CD8-positive, alpha-beta memory T cell (primary cell): ENCODE measurements at places on chromosomes 3 and 15.
A peak's percentile ranks its signal among the peaks of the same experiment; 100 is the strongest.

- DNase-seq = no peak
- no peak overlapping the region for H3K4me3 ChIP-seq
- H3K36me3 ChIP-seq = no peaks in the 10 kb centered on the region
- H3K27me3 ChIP-seq = no peaks in the 10 kb centered on the region
- H3K27ac ChIP-seq = no peak overlapping the region
Measured at GRCh38 chr3:45544024-45544716, 50.4 kb upstream of the LIMD1 start.

DNA sequence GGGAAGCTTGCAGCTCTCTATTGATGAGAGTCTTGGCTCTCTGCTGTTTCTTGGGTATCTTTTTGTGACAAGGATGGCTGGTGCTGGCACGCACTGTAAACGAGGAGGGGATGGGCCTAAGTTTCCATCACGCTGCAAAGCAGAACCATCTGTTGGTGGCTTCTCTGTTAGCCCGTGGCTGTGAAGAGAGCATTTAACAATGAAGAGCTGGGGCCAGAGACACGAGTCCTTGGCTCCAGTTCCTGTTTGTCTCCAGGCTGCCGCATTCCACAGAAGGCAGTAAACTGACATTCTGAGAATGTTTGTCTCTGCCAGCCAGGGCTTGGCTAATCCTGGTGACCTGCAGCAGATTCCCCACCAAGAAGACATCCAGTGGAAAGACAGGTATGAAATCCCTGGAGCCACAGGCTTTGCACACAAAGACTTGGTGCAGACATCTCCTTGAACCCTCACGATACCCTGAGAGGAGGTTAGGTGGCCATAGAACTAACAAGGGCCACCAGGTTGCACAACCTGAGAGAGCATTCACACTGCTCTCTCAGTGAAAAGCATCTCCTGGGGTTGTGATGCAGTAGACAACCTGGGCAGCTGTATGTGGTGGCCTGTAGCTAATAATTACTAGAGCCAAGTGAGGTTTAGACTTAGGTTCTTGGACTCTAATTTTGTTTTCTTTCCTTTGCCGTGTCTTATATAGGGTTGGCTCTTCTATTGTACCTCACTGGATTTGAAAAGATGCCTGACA, 130.9 kb downstream of the ASB7 start:
- H3K4me1 ChIP-seq = no peaks in the 10 kb centered on the region
- no peak overlapping the region for H3K4me3 ChIP-seq
- no peaks in the 10 kb centered on the region for H3K36me3 ChIP-seq
- no peak for DNase-seq

- H3K27me3 ChIP-seq = no peaks in the 10 kb centered on the region
- no peak overlapping the region for H3K4me3 ChIP-seq
- H3K4me1 ChIP-seq = no peaks in the 10 kb centered on the region
- no peaks in the 10 kb centered on the region for H3K36me3 ChIP-seq
- no peak for DNase-seq
Measured at GRCh38 chr3:61932499-61932898, 371.1 kb downstream of the PTPRG start.

DNA sequence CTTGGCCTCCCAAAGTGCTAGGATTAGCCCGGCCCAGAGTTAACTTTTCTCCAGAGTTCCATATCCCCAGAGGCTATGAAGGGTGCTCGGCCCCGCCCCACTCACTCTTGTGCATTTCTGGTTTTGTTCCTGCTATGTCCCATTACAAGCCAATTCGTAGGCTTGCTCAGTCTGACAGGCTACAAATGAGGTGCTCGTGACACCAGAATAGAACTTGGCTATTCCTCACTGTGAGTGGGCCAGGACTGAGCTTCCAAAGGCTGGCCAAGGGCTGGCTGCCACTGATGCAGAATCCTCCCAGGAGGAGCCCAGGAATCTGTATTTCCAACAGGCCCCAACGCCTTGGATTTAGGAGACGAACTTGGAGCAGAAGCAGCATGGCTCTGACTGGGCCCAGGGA, 282.7 kb upstream of the C2CD4B start:
- H3K27me3 ChIP-seq = no peaks in the 10 kb centered on the region
- DNase-seq = no peak
- H3K27ac ChIP-seq = no peak overlapping the region
- no peaks in the 10 kb centered on the region for H3K36me3 ChIP-seq
- H3K4me3 ChIP-seq = no peak overlapping the region
- H3K4me1 ChIP-seq = no peaks in the 10 kb centered on the region

DNA sequence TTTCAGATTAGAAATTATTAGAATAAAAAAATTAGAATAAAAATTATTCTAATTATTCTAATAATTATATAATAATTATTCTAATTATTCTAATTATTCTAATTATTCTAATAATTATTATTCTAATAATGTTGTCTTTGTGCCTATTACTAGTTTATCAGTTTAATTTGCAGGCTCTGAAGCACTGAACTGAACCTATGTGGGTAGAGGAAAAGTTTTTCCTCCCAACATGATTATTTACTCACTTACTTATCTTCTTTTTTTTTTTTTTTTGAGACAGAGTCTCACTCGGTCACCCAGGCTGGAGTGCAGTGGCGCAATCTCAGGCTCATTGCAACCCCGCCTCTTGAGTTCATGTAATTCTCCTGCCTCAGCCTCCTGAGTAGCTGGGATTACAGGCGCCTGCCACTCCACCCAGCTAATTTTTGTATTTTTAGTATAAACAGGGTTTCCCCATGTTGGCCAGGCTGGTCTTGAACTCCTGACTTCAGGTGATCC, 39.7 kb upstream of the C15orf39 start:
- H3K27me3 ChIP-seq = no peaks in the 10 kb centered on the region
- H3K4me1 ChIP-seq = no peaks in the 10 kb centered on the region
- H3K27ac ChIP-seq = no peak overlapping the region
- no peak overlapping the region for H3K4me3 ChIP-seq
- no peaks in the 10 kb centered on the region for H3K36me3 ChIP-seq

DNA sequence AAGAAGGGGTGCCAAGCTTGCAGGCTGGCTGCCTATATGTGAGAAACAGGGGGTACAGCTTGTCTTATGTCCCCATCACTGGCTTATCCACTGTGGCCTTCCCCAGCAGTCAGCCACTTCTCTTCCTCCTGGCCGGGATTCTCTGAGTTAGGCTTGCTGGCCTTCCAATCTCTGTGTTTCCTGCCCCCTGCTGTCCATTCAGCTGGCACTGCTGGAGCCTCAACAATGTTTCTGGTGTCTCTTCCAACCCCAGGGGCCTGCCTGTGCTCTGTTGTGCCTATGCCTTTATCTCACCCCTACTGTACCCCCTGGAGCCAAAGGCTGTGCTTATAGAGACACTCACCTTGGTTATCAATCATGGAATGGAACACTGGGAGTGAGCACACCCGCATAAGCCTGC, 36.5 kb downstream of the ANAPC13 start:
- no peaks in the 10 kb centered on the region for H3K36me3 ChIP-seq
- no peak for DNase-seq
- H3K4me3 ChIP-seq = no peak overlapping the region
- H3K4me1 ChIP-seq = no peaks in the 10 kb centered on the region

- peaks cover 42% of the 10 kb centered on the region for H3K4me1 ChIP-seq
- H3K27me3 ChIP-seq = no peaks in the 10 kb centered on the region
- H3K27ac ChIP-seq = no peak overlapping the region
- no peak overlapping the region for H3K4me3 ChIP-seq
Measured at GRCh38 chr3:10240799-10241198, 7.5 kb upstream of the TATDN2 start.

DNA sequence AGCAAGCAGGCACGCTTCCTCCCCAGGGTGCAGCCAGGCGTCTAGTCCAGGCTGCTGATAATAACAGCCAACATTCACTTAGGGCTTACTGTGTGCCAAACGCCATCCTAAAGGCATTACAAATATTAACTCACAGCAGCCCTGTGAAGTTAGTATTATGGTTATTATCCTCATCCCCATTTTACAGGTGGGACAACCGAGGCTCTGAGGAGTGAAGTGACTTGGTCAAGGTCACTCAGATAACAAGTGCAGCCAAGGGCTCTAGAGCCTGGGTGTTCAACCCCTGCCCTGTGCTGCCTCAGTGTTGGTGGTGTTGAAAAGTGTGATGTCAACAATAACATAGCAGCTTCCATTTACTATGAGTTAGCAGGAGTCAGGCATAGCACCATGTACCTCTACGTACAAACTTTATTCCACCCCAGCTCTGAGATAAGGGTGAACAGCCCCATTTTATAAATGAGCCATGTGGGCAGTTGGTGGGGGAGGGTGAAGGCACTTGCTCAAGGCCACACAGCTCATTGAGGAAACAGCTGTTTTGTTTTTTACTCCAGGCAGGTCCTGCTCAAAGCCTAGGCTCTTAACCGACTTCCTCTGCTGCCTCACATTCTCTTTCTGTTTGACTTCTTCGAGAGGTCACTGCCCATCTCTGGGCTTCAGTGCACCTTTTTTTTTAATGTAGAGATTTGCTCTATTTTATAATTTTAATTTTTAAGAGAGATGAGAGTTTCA, 24.0 kb upstream of the TRH start:
- no peak overlapping the region for H3K4me3 ChIP-seq
- no peak for DNase-seq
- H3K27me3 ChIP-seq = no peaks in the 10 kb centered on the region
- no peak overlapping the region for H3K27ac ChIP-seq
- no peaks in the 10 kb centered on the region for H3K4me1 ChIP-seq

- no peak for DNase-seq
- no peak overlapping the region for H3K27ac ChIP-seq
- H3K36me3 ChIP-seq = no peaks in the 10 kb centered on the region
- H3K4me3 ChIP-seq = no peak overlapping the region
Measured at GRCh38 chr3:139430493-139430892, 41.0 kb upstream of the COPB2 start.

DNA sequence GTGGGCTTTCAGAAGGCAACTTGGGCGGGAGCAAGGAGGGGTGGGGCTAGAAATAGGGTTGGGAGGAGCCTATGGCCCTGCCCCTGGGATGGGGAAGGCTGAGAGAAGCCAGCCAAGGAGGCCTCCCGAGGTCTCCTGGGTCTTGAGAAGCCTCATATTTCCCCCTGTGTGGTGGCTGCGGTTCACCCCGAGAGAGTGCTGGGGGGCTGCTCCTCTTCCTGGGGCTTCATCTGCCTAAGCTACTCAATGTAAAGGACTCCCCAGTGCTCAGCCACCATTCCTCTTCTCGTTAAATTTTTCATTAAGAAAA, 174.3 kb downstream of the SMAD6 start:
- H3K27ac ChIP-seq = no peak overlapping the region
- DNase-seq = no peak
- H3K4me3 ChIP-seq = no peak overlapping the region
- no peaks in the 10 kb centered on the region for H3K4me1 ChIP-seq

- DNase-seq = no peak
- no peaks in the 10 kb centered on the region for H3K36me3 ChIP-seq
- no peak within 1 kb of the TSS for H3K4me3 ChIP-seq
- H3K4me1 ChIP-seq = peaks cover 9% of the 10 kb centered on the region
- H3K27me3 ChIP-seq = no peaks in the 10 kb centered on the region
- no peak within 1 kb of the TSS for H3K27ac ChIP-seq
Measured at GRCh38 chr3:196210673-196211556, at the start of gene ZDHHC19. TSS of gene ZDHHC19 (minus strand) at chr3:196211400. CDS start at chr3:196211315, 85 bp downstream.

DNA sequence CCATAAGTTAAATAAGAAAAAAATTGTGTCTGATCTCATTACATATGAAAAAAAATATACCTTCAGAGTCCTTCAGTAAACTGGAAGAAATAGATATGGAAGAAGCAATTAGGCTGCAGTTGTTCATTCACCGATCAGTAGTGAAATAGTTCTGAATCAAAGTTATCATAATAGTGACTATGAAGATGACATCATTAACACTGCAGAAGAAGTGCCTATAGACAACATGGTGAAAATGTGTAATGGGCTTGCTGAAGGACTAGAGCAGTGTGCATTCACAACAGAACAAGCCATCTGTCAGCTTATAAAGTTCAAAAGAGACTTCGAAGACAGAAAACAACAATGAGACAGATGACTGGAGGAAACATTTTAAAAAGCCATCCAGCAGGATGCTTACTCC, 144.5 kb downstream of the NAALADL2 start:
- no peaks in the 10 kb centered on the region for H3K36me3 ChIP-seq
- no peaks in the 10 kb centered on the region for H3K4me1 ChIP-seq
- no peak overlapping the region for H3K27ac ChIP-seq
- H3K27me3 ChIP-seq = no peaks in the 10 kb centered on the region
- no peak overlapping the region for H3K4me3 ChIP-seq
- DNase-seq = no peak

GRCh38 chr15:90095521-90095959, 6.7 kb downstream of the IDH2 start:
- no peak overlapping the region for H3K27ac ChIP-seq
- peak; percentile 29 for DNase-seq
- no peak overlapping the region for H3K4me3 ChIP-seq
- H3K36me3 ChIP-seq = no peaks in the 10 kb centered on the region

DNA sequence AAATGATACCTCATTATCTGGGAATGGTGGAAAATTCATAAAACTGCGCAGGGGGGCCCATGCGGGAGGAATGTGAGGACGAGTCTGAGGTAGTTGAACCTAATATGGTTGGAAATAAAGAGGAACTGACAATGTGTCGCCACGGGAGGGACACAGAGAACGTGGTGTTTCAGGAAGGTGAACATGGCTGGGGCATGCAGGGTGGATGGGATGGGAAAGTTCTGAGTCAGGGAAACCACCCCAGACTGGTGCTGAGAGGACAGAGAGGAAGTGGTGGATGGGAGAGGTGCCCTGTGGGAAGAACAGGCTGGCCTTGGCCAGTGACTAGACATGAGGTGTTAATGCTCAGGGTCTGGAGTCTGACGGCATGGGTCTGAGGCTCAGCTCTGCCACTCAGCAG, 137.1 kb upstream of the WNT5A start:
- no peak overlapping the region for H3K4me3 ChIP-seq
- no peak overlapping the region for H3K27ac ChIP-seq
- DNase-seq = no peak
- H3K36me3 ChIP-seq = no peaks in the 10 kb centered on the region
- H3K4me1 ChIP-seq = no peaks in the 10 kb centered on the region

- H3K27me3 ChIP-seq = no peaks in the 10 kb centered on the region
- H3K4me3 ChIP-seq = no peak overlapping the region
- no peak overlapping the region for H3K27ac ChIP-seq
Measured at GRCh38 chr15:92648190-92648875, 7.2 kb downstream of the FAM174B start.

- DNase-seq = no peak
- no peak overlapping the region for H3K4me3 ChIP-seq
- no peaks in the 10 kb centered on the region for H3K27me3 ChIP-seq
- H3K4me1 ChIP-seq = no peaks in the 10 kb centered on the region
Measured at GRCh38 chr3:29339016-29339833, 58.4 kb downstream of the RBMS3 start.

DNA sequence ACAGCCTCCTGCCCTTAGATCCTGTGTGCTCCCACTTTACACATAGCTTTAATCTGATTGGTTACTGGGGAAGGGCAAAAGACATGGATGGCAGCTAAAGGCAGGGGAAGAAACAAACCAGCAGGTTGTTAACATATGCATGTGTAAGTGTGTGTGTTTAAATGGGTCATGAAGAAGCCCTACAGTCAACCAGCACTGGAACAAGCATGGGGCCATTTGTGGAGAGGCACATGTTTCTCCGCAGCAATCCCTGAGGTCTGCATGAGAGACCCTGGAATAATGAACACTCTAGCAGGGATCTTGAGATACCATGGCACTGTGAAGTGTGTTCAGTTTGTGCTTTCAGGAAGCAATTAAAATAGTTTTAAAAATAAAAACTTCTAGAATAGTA, 6.0 kb downstream of the KLF13 start:
- H3K27ac ChIP-seq = no peak overlapping the region
- no peaks in the 10 kb centered on the region for H3K36me3 ChIP-seq
- no peaks in the 10 kb centered on the region for H3K27me3 ChIP-seq
- H3K4me3 ChIP-seq = peak overlapping the region; percentile 21
- peaks cover 86% of the 10 kb centered on the region for H3K4me1 ChIP-seq

GRCh38 chr3:186221760-186222378, 113.0 kb upstream of the ETV5 start:
- no peak overlapping the region for H3K4me3 ChIP-seq
- H3K27me3 ChIP-seq = no peaks in the 10 kb centered on the region
- no peak overlapping the region for H3K27ac ChIP-seq
